ENCODE measurements at places on chromosomes 12 and 14.

GRCh38 chr14:99731547-99732435 is 47.7 kb downstream of the CYP46A1 start:
- no peak for DNase-seq

- no peak for DNase-seq
Observed at GRCh38 chr14:68783408-68784225, 9.2 kb downstream of the ZFP36L1 start.

- DNase-seq = no peak
Observed at GRCh38 chr14:102408724-102409123, 46.0 kb downstream of the TECPR2 start.

GRCh38 chr12:31233061-31233730 is 92.8 kb downstream of the SINHCAF start:
- no peak for DNase-seq

DNA sequence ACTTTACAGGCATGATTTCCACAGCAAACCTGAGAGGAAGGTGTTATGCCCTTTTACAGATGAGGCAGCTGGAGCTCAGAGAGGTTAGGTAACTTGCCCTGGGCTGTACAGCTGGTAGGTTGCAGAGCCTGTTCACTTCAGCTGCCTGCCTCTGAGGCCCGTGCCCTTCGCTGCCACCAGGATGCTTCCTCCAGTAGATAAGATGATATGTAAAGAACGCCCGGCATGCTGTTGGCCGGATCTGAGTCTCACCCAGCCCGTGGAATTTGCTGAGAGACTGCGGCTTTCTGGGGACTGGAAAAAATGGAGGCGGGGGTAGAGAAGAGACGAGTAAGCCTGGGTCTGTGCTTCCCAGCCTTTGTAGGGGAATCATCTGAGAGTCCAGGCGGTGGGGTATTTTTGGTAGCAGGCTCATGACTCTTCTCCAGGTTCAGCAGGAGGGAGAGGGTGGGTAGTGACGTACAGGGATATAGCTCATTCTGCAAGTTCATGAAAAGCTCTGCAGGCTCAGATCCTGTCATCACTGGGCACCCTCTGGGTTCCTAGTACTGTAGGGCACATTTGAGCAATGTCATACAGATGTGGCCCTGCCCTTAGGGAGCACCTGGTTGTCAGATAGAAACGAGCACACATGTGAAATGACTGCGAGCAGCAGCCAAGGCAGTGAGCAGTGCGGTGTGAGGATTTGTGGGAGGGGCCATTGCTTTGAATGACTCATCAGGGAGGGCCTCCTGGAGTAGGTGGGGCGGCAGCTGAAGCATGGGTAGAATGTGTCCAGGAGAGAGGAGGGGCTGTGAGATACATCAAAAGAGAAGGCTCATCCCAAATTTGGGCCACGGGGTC is 159.4 kb downstream of the TSPAN9 start:
- no peak for DNase-seq

- no peak for DNase-seq
Observed at GRCh38 chr12:47731723-47732122, 6.4 kb upstream of the ENDOU start.

DNA sequence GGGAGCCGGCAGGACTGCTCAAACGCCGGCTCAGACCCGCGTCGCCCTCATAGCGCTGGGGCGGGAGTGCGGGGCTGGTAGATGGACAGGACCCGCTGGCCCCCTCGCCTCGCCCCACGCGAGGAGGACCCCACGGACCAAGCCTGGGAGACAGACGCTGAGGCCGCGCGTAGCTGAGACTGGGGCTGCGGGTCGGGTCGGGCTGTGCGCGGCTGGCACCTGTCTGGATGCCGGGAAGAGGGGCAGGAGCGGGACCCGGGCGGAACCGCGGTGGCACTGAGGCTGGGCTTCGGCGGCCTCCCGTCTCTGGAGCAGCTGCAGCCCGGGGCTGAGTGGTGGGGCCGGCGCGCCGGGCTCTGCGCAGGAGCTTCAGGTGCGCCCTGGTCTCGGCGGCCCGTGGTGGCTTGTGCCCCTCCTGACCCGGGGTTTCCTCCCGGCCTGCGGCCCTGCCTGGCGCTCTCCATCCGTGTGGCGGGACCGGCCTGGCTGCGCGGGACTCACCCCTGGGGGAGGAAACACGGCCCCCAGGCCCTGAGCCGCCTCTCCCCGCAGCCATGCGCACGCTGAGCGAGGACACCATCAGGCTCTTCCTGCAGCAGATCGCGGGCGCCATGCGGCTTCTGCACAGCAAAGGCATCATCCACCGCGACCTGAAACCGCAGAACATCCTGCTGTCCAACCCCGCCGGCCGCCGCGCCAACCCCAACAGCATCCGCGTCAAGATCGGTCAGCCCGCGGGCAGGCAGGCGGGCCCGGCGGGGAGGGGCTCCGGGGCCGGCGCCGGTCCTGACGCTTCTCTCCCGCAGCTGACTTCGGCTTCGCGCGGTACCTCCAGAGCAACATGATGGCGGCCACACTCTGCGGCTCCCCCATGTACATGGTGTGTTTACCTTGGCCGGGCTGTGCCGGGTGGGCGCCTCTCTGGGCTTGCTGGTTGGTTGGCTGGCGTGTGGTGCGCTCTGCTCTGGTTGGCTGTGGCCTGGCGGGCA is 14.0 kb downstream of the ULK1 start:
- no peak for DNase-seq
